ENCODE measurements at places on chromosomes 11 and 22. TPM values are rescaled to one million over a fixed set of nuclear protein-coding genes. Genes with fewer than 3 reads are reported as not detected.
A peak's percentile ranks its signal among the peaks of the same experiment; 100 is the strongest.

Gene MAJIN
- total RNA-seq: not detected

Gene WNT7B
- not detected for total RNA-seq

Gene P2RX3
- not detected for total RNA-seq

Gene INS
- not detected for total RNA-seq

Gene FOSL1
- total RNA-seq: 3.7 TPM

Gene SLN
- not detected for total RNA-seq

Gene TSPAN4
- 3.0 TPM for total RNA-seq

Gene KCTD14
- 0.52 TPM for total RNA-seq

Gene LPXN
- 92.8 TPM for total RNA-seq

Gene ELF5
- total RNA-seq: not detected

Gene CSNK2A3
- total RNA-seq: not detected

Gene ELMOD1
- total RNA-seq: not detected

Gene MS4A6A
- total RNA-seq: 3.2 TPM

Gene C11orf42
- not detected for total RNA-seq

Gene SEPTIN3
- not detected for total RNA-seq

DNA sequence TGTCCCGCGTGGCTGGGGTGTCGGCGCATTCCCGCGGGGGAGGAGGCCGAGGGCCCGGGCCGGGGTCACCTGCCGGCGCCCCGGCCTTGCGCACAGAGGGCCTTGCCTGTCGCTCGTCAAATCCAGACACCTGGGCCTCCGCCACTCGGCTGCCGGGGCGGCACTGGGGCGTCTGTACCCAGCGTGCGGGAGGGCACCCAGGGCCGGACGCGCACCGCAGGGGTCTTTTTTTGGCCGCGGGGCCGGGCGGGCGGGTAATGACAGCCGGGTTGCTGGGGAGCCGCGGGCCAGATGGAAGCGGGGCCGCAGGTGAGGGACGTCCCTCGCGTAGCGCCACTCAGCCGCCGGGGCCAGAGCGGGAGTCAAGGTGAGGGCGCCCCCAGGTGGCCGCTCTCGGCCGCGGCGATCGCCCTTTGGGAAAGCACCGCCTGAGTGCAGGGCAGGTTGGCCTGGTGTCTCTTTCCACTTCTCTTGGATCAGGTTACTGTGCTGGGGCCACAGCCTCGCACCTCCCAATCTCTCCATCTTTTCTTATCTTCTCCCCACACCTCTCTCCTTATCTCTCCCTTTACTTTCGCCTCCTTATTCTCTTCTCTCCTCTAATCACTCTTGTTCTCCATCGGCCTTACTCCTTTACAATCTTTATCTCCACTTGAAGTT, 3.5 kb downstream of the PHLDB1 start:
- peak; percentile 82 for DNase-seq

GRCh38 chr22:20223421-20224255, 44.5 kb downstream of the RTN4R start:
- no peak for DNase-seq

GRCh38 chr22:22946131-22946530, 58.5 kb downstream of the IGLL5 start:
- DNase-seq: no peak

DNA sequence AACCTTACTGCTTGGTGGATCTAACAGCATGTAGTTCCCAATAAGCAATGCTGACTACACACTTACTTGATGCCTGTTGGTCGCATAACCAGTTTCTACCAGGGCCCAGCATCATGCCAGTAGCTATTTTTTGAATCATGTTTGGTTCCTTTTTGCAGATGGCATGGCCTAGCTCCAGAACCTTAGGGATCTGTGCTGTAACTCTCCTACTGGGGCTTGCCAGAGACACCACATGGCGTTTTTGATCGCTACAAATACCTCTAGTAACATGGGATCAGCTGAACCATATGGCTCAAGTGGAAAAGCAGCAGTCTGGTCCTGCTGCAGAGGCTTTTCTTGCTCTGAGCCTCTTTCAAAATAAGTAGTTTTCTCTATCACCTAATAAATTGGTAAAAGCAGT, 654.6 kb upstream of the API5 start:
- DNase-seq: no peak

DNA sequence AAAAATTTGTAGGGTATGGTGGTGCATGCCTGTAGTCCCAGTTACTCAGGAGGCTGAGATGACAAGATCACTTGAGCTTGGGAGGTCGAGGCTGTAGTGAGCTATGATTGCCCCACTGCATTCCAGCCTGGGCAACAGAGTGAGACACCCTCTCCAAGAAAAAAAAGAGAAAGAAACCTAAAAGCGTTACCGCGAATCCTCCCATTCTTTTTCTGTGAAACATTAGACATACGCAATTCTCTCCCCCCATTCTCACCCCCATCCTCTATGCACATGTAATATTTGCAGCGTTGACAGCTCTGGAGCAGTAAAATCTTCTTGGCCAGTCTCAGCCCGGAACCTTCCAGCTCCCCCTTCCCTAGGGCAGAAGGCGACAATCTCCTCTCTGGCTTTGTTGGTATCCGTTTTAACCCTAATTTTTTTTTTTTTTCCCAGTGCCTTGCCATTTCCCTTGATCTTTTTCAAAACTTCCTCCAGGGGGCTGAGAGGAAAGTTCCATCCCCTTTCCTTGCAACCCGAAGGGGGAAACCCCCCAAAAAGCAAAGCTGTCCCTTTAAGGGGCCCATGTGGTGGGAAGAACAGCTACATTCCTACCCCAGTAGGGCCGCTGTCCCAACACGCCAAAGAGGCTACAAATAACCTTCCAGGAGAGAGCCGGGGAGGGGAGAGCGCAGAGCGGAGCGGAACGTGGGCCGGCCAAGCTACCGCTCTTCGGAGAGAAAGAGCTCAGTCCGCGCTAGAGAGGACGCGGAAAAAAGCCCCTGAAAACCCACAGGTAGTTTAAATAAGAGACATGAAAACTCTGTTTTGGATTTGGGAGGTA, 1.9 kb downstream of the LRP4 start:
- DNase-seq: no peak

DNA sequence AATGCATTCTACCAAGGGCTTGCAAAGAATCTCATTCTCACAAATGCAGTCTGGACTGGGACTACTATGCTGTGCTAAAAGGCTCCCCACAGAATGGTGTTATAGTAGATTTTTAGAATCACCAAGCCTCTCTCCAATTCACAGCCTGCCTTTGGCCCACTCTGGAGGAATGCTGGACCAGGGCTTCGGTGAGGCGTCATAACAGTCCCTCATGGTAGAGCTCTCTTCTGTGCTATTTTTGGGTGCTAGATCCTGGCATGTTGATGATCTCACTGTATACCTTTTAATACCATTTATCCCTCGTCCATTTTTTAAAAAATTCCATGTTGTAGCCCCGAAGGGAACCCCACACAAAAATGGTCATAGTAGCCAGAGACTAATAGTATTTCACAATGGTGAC, 17.6 kb downstream of the MAP6 start:
- DNase-seq: no peak

DNA sequence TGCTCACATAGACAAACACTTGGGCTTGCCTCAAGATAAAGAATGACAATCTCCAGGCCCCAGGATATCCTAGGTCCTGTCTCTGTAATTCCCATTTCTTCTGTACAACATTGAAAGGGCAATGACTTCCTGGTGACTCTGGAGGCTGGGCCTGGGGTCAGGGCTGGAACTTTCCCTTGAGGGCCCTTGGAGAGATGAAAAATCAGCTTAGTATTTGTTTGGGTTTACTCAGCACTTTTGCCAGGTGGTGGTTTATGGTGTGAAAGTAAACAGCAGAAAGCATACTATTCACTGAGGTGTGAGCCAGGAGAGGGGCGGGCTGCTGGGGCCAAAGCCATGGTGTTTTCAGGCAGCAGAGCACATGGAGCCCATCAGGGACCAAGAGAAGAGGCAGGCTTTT, 214.7 kb upstream of the NARS2 start:
- DNase-seq: no peak

DNA sequence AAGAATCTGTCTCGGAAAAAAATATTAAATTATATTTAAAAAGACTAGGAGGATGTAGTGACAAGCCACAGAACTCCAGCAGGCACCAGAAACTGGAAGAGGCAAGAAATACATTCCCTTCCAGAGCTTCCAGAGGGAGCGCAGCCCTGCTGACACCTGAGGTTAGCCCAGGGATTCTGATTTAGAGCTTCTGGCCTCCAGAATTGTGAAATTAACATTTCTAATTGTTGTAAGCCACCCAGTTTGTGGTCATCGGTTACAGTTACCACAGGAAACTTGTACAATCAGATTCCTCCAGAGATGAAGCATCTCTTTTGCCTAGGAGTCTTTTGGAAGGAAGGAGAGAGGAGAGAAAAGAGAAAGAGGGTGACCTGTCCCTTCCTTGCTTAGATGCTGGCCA, 6.4 kb upstream of the UBASH3B start:
- DNase-seq: no peak

GRCh38 chr11:4665424-4665823, 21.6 kb downstream of the OR51E1 start:
- no peak for DNase-seq

DNA sequence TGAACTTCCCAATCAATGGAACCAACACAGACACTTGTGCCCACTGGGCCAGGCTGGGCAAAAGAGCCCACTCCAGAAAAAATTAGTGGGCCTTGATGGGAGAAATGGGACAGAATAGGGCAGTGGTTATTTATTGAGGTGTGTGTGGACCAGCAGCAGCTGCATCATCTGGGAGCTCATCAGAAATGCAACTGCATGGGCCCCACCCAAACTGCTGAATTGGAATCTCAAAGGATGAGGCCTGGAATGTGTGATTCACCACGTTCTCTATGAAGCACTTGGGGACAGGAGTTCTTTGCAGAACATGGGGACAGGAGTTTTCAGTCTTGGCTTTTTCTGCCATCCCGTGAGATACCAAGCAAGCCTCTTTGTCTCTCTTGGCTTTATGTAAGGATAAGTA, 255.6 kb upstream of the PLET1 start:
- DNase-seq: no peak

GRCh38 chr11:121426476-121427399, 25.4 kb upstream of the SORL1 start:
- no peak for DNase-seq

DNA sequence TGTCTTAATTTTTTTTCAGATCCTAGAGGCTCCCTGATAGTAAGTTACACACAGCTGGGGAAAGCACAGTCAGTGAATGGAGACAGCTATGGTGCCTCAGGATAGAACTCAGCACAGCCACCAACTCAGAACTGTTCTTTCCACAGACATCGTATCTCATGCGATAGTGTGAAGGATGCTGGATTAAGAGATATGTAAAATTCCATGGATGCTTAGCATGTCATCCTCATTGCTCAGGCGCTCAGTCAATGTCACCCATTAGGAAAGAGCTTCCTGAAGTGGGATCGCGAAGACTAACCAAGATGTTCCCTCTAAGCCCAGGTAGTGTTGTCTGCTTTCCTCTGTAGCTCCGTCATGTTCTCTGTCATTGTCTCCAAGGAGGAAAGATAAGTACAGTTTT, 1000.4 kb downstream of the OPCML start:
- no peak for DNase-seq

- no peak for DNase-seq
Observed at GRCh38 chr11:99934008-99934407, 753.1 kb upstream of the ARHGAP42 start.

DNA sequence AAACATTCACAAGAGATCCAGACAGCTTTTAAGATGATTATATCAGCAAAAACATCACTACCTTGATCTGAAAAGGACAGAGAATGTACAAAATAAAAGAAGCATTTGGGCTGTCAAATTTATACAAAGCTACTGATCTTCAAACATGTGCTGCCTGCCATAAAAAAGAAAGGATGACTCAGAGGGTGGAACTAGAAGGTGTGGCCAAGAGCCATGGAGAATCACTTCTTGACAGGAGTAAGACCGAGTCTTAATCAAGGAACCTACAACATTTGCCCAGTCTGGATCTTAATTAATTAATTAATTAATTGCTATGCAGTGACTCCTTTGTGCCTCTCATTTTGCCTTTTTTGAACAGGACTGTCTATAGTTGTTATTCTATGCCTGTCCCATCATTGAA, 33.2 kb downstream of the C11orf96 start:
- no peak for DNase-seq

GRCh38 chr22:49629586-49630447, 197.9 kb downstream of the BRD1 start:
- DNase-seq: no peak

GRCh38 chr11:12276356-12276755, 101.0 kb upstream of the PARVA start:
- no peak for DNase-seq

GRCh38 chr11:95512177-95512576, 277.4 kb downstream of the FAM76B start:
- no peak for DNase-seq

DNA sequence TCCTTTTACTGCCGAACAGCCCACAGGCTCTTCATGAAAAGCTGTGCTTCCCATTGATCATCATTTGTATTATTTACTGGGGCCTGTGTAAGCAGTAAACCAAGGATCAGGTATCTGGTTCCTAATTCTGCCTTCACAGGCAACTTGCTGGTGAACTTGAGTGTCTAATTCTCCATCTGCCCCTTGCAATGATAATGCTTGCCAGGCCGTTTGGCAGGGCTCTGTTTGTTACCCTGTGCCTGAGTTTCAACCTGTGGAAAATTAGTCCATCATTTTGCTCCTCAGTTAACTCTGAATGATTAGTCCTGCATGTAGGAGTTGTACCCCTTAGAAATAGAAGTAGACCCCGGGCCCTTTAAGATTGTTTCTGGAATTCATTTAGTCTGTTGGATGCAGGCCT, 298.4 kb upstream of the CADM1 start:
- DNase-seq: no peak

DNA sequence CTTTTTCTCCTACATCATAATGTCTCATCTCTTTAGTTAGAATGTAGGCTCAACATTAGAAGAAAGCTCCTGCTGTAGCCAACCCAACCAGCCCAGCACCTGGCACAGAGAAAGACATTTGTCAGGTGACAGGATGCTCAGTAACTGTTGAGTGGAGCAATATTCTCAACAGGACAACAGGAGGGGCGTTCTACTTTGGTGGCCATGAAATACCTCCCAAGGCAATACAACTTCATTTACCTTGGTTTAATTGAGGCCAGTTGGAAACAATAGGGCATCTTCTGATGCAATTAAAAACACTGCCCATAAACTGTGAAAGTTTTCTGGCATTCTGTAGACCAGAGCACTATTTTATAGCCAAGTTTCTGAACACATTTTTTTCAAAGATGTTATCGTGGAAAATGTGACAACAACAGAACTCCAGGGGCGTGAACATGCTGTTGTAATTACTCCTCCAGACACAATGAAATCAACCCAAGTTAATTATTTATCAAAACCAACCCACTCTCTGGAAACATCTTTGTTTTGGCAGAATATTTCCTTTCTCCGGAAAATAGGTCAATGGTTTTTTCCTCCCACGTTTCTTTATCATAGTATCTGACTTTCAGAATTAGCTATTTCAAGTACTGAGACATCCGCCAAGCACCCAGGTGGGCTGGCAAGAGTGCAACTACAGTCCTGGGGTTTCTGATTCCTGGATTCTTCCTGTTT, 538.1 kb downstream of the SOX6 start:
- DNase-seq: no peak

- DNase-seq: no peak
Observed at GRCh38 chr11:47551086-47551485, 1.8 kb downstream of the CELF1 start.

DNA sequence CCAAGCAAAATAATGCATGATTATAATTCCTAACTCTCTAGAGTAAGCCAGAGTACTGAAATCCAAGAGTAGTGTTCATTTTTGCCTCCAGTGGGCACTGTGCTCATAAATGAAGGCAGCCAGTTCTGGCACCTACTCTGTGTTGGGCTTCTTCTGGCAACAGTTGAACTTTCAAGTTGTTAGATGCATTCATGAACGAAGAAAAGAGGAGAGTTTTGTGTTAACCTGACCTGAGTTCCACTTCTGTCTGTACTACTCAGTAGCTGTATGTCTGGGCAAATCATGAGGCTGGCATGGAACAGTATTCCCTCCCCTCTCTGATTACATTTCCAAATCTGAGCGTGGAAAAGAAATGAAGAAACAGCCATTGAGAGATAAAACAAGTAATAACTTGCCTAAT, 20.3 kb upstream of the TENM4 start:
- no peak for DNase-seq
